ENCODE measurements at places on chromosomes 3 and 15.

GRCh38 chr3:53902711-53903110 is 11.1 kb upstream of the SELENOK start:
- no peak for DNase-seq

DNA sequence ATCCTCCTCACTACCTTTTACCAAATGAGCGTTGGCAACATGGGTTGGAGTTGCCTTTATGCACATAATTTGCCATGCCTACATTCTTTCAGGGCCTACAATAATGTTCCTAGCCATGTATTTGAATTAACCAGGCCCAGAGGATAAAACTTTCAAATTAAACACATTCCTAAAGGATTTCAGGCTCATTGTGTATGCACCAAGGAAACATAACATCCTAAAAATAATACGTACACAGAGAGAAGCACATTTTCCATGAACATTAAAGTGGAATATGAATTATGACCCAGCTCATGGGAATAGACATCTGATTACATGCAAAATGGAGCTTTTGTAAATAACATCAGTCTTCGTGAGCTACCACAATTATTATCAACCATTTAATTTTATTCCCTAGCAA is 203.3 kb downstream of the RORA start:
- no peak for DNase-seq

- DNase-seq, result no peak
Observed at GRCh38 chr3:47145272-47145671, 18.6 kb downstream of the SETD2 start.

- DNase-seq, result no peak
Observed at GRCh38 chr3:120615847-120616609, 19.9 kb downstream of the NDUFB4 start.

DNA sequence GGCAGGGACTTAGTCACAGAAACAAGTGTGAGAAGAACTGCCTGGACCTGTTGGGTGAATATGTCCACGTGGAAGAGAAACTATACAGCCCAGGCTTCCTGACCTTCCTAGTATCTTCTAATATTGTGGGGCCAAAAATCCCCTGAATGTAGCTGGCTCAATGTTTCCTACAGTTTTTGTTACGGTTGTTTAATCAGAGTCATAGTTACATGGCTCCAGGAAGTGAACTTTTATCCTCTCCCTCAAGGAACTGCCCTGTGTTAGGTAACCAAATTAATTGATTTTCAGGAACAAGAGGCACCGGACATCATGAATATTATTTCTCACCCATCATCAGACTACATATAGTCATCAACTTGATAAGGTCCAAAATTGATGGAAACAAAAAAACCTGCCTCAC is 59.0 kb downstream of the ANXA2 start:
- DNase-seq, result no peak

DNA sequence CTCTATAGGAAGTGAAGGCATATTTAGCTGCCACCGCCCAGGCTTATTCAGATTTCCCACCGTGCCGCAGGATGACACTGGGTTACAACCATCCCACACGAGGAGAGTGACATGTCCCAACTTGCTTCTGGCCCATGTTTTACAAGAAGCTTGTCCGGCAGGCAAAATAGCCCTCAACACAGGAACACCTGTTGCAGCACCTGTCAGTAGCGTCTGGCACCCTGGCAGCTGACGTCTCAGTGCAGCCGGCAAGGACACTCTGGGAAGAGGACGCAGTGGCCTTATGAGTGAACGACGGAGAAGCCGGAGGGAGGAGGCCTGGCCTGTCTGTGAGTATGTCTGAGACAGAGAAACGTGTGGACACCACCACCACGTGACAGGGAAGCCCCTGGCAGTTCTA is 32.1 kb downstream of the FAM174B start:
- no peak for DNase-seq

DNA sequence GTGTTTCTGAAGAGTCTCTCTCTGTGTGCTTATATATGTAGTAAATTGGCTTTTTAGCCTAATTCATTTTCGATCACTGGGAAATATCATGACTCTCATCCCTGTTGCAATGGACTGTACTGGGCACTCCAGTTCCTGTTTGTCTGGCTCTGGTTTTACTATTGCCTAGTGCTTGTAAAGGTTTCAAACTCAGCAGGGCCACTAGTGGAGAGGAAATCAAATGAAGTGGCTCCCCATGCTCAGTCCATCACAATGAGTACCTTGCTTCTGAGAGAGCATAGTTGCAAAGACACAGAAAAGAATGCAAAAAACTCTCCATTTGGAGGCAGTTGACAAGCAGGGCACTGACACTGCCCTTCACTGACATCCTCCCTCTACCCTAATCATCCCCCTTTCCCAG is 167.8 kb downstream of the TAFA4 start:
- no peak for DNase-seq

DNA sequence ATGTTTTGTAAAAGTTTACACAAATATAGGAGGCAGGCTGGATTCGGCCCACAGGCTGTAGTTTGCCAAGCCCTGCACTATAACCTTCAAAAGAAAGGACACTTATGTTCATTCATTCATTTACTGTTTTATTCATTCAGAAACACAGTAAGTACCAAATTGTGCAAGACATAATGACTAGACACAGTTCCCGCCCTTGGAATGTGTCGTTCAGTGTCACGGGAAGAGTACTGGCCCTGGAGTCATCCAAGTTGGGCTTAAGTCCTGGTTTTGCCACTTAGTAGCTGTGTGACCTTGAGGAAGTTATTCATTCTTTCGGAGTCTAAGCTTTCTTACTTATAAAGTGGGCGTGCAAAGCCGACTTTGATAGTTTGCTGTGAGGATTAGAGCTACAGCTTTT is 22.0 kb downstream of the COLQ start:
- no peak for DNase-seq

- no peak for DNase-seq
Observed at GRCh38 chr3:175593331-175593730, 734.2 kb downstream of the NAALADL2 start.

- DNase-seq, result no peak
Observed at GRCh38 chr15:36208868-36209582, 370.4 kb upstream of the CDIN1 start.

DNA sequence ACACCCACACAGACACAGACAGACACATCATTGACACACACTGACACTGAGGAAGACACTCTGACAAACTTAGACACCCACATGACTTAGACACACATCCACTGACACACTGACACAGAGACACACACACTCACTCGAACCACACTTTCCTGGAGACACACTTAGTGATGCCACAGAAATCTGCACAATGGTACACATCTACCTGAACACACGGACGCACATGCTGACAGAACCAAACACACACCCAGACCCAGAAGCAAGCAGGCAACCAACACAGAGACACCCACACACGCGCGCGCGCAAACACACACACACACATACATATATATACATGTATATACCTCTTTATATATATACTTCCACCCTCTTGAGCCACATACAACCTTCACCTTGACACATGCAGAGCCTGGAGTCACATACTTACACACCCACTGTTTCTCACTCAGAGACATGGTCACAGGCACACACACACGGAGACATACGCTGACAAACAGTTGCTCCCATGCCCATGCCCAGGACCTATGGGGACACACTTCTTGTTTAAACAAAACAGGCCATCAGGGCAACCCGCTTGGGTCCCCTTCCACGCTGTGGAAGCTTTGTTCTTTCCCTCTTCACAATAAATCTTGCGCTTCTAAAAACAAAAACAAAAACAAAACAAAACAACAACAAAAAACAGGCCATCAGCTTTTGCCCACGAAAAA is 913 bp upstream of the SCN5A start:
- DNase-seq, result no peak

DNA sequence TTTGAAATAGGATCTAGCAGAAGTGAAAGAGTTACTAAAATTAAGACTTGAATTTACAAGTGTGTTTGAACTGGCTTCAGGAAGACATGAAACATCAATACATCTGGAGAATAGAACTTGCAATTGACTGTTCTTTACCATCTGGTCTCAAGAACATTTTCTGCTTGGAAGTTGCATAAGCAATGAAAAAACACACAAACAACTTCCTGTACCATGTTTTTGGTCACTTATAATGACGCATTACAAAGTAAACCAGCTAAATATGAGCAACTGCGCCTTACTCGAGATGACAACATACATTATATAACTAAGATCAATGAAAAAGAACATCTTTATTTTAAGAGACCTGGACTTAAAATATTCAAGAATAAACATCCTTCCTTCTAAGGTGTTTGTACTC is 112.5 kb downstream of the TIGIT start:
- no peak for DNase-seq

GRCh38 chr3:183515968-183516851 is 39.3 kb downstream of the KLHL6 start:
- peak; percentile 73 for DNase-seq
